Neural progenitor cell (in vitro differentiated cells): ENCODE measurements at places on chromosomes 1 and 21.
A peak's percentile ranks its signal among the peaks of the same experiment; 100 is the strongest.

GRCh38 chr1:220990427-220991339 is 111.4 kb downstream of the HLX start:
- DNase-seq: no peak

- DNase-seq: no peak
These were observed 4.0 kb upstream of the SLC25A34 start for GRCh38 chr1:15731735-15732685.

DNA sequence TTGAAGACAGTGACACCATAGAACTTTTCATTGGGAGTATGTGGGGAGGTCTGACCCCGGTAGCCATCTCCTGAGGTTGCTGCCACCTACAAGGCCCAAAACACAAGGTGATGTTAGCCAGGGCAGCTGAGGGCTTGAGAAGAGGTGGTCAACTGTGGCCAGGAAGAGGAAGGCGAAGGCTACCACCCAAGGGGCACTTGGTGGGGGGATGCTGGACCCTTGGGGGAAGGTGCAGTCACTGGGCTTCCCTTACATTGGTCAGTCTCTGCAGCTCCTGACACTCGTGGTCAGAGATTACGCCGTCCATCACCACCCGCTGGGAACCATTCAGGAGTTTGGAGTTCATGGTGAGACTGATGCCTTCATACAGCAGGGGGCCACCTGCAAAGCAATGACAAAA is 12.2 kb upstream of the CLDN19 start:
- no peak for DNase-seq

- DNase-seq: peak; percentile 18
These were observed 1.7 kb downstream of the SEMA6C start for GRCh38 chr1:151144474-151145303.

GRCh38 chr1:113786069-113786468 is 26.2 kb downstream of the RSBN1 start:
- DNase-seq: no peak
